Stimulated activated CD4-positive, alpha-beta T cell treated with anti-CD3 and anti-CD28 coated beads, Interleukin-4, amount 100 ng/mL, for 4 hours (primary cell): ENCODE measurements at places on chromosomes 13 and 19.

GRCh38 chr13:62879071-62879470 is 1463.4 kb upstream of the PCDH20 start:
- no peak for DNase-seq

- no peak for DNase-seq
Observed at GRCh38 chr19:5825178-5825577, 14.3 kb downstream of the FUT6 start.

- peak; percentile 30 for DNase-seq
Observed at GRCh38 chr19:19997656-19998268, 41.5 kb downstream of the ZNF682 start.

GRCh38 chr13:45670189-45670885 is 31.8 kb upstream of the CBY2 start:
- no peak for DNase-seq

- no peak for DNase-seq
Observed at GRCh38 chr13:112933649-112934048, 35.4 kb upstream of the MCF2L start.

- no peak for DNase-seq
Observed at GRCh38 chr19:48714759-48715675, 4.5 kb downstream of the MAMSTR start.

GRCh38 chr13:69580255-69580654 is 527.4 kb upstream of the ATXN8OS start:
- DNase-seq, result no peak

DNA sequence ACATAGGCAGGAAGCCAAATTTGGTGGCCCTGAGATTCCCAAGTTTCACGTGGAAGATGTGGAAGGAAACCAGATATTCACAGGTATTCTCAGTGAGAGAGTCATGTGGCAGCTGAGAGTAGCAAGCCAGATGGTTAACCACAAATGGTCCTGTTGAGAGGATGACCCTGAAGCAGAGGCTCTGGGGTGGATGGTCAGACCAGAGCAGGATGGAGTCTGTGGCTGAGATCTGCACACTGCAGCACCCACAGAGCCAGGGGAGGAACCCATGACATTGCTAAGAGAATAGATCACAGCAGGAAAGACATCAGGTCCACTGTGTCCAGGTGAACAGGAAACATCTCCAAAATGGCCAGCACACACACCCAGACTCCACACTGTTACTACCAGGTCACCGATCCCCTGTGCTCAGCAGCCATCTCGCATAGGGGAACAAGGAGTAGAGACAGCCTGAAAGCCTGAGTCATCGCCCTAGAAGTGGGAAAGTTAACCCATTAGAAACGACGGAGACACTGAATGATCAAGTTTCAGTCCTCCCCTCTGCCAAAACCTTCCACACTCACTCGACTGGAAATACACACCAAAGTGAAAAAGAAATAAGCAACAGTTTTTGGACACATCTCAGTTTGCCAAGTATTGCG is 160.0 kb downstream of the RBM26 start:
- DNase-seq, result no peak

GRCh38 chr13:95099541-95099940 is 201.7 kb downstream of the ABCC4 start:
- DNase-seq, result no peak

GRCh38 chr13:68908879-68909278 is 1198.7 kb upstream of the ATXN8OS start:
- no peak for DNase-seq

DNA sequence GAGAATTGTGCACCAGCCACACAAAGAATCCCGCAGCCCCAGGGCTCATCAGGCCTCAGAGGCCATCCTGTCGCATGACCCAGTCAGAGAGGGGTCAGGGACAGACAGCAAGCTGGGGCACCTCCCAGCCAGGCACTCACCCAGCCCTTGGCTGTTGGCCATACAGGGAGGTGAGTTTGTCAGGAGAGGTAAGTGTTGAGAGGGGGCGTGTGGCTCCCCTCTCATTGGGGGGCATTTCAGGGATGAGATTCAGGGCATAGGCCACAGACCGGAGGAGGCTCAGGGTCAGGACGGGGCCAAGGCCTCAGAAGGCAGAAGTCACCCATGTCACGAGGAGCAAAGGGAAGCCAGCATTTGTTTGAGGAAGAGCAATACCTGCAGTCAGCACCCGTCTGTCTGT is 37.1 kb downstream of the MYO9B start:
- no peak for DNase-seq

DNA sequence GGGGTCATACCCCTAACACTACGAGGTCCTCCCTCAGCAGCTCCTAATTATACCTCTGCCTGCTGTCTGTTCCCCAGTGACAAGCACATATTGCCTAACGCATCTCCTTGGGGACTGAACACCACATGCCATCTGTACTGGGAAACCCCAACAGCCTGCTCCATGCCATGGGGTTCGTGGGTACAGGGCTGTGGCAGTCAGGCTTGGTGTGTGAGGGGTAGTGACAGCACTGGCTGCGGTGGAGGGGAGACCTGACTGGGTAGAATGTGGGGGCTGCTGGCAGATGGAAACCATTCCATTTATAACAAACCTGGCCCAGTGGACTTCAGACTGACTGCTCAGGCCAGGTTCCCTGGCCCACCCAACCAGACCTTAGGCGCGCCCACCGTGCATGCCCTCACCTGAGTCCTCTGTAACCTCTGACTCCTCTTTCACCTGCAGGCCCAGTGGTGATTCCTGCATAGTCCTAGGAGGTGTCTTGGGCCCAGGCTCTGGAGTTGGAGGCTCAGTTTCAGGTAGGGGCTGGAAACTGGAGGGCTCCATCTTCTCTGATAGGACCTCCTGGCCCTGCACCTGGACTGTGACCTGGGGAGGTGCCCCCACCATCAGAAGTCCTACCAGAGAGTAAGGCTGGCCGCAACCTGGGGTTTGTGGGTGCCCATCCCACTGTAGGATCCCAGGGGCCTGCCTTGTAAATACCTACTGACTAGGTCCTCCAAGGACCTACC is 3.0 kb downstream of the MZF1 start:
- DNase-seq, result no peak

GRCh38 chr19:47464675-47465419 is 6.8 kb downstream of the SLC8A2 start:
- DNase-seq, result no peak

DNA sequence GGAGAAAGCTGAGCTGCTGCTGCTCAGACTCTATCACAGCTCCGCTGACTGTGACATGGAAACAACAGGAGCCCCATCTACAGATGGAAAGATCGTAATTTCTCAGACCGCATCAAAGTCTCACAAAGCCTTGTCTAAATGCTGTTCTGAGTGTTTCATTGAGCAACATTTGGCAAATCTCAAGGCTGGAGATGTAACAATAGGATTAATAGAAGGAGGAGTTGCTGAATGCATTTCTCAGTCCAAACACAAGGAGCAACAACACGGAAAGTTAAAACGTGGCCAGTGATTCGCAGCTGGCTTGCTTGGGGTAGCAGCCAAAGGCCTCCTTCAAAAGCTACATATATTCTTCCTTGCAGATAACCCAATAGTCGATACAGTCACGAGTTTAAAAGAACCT is 55.7 kb downstream of the MRPL57 start:
- DNase-seq, result no peak

- no peak for DNase-seq
Observed at GRCh38 chr13:63460462-63461090, 2044.9 kb upstream of the PCDH20 start.

DNA sequence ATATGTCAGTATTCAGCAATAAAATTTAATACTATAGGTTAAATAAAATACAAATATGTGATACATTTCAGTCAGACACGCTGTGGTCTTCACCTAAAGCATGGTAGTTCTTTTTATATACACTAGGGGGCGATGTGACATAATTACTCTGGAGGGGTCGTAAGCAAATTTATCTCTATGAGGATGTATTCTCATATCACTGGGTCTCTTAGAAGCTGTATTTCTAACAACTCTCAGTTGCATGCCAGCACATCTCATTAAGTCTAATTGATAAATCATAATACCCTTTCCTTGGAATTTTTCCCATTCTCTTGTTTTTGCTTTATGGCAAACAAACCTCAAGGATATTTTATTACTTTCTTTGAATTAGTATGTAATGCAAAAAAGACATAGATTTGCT is 3.9 kb upstream of the PCDH17 start:
- no peak for DNase-seq

DNA sequence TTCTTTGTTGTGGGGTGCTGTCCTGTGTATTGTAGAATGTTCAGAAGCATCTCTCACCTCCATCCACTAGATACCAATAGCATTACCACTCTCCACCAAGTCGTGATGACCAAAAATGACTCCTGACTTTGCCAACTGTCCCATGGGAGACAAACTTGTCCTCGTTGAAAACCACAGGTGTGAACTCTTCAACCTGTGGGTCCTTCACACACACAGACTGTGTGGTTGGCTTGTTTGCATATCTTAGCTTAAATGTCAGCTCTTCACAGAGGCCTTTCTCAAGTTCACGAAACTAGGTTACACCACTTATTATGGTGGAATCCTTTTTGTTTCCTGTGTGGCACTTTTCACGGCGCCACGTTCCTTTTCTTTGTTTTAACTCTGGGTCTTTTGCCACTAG is 6.8 kb downstream of the GPC5 start:
- no peak for DNase-seq

GRCh38 chr19:46898731-46899130 is 37.9 kb downstream of the ARHGAP35 start:
- no peak for DNase-seq

- DNase-seq, result no peak
Observed at GRCh38 chr19:43362179-43362578, 8.7 kb downstream of the CD177 start.
